ENCODE measurements at places on chromosomes 11 and 22. TPM values are rescaled to one million over a fixed set of nuclear protein-coding genes. Genes with fewer than 3 reads are reported as not detected.

GRCh38 chr11:128747728-128748148, 53.9 kb downstream of the FLI1 start:
- no peak for DNase-seq

The BLID gene
- total RNA-seq: not detected

- DNase-seq: no peak
These were observed 14.8 kb downstream of the OR5B3 start for GRCh38 chr11:58391879-58392278.

The GP1BB gene
- 0.28 TPM for total RNA-seq

The KCNQ1 gene
- total RNA-seq: 0.16 TPM

The TRIM48 gene
- not detected for total RNA-seq

DNA sequence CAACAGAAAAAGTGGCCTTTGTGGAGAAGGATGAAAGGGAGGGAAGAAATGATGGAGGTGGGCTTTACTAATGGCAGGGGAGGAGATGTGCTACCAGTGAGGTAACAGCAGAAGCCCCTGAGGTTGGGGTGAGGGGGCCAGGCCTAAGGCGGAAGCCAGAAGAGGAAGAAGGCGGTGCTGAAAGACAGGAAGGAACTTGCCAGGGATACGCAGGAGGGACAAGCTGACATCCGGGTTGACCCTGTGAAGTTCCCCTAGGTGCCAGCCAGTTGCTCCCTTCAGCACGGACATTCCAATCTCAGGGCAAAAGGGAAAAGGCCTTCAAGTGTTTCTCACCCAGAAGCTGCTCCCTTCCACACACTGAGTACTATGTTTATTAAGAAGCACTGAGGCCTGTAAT, 2.3 kb upstream of the TIRAP start:
- DNase-seq: no peak

DNA sequence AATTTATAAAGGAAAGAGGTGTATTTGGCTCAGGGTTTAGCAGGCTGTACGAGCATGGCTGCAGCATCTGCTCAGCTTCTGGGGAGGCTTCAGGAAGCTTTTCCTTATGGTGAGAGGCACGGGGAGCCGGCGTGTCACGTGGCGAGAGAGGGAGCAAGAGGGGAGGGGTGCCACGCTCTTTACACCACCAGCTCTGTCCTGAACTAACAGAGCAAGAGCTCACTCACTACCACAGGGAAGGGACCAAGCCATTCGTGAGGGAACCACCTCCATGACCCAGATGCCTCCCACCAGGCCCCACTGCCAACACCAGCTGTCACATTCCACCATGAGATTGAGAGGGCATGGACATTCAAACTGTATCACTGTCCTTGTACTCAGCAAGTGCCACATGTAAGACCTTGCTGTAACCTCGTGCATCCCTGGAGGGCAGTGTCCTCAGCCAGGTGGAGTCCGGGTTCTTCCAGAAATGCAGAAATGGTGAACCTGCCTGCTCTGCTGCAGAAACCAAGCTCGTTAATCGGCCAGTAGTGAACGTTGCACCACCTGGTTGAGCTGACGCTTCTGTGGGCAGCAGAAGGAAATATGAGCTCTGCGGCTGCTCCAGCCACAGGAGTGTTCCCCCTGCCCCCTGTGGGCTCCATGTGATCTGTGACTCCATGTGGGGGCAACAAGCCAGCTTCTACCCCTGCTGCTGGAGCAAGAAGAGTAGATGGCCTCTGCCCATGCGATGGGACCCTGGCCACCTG, 368.6 kb downstream of the TBC1D22A start:
- no peak for DNase-seq

The CDHR5 gene
- total RNA-seq: not detected

DNA sequence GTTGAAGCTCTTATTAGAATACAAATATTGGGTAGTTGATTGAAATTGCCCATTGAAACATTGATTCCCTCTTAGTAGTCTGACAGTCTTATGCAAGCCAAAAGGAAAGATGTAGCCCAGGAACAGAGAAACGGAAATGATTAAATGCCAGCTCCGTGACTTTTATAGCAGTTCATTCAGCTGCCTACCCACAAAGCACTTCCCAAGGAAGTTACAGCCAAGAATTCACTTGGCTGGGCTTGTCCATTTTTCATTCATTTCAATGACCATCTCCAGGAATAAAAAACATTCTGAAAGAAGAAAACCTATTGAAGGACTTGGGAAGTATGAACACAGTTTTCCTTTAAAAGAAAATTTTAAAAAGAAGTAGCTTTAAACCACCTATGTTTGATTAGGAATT, 62.0 kb downstream of the NCAM1 start:
- no peak for DNase-seq

- DNase-seq: no peak
These were observed 7.8 kb upstream of the OSM start for GRCh38 chr22:30274437-30274812.

The SMTNL1 gene
- not detected for total RNA-seq

- DNase-seq: no peak
These were observed 9.8 kb downstream of the MIAT start for GRCh38 chr22:26667140-26667539.

GRCh38 chr11:126654886-126655806, 299.7 kb downstream of the ST3GAL4 start:
- no peak for DNase-seq

The NLRP14 gene
- 0.05 TPM for total RNA-seq

The EFEMP2 gene
- total RNA-seq: 2.3 TPM

DNA sequence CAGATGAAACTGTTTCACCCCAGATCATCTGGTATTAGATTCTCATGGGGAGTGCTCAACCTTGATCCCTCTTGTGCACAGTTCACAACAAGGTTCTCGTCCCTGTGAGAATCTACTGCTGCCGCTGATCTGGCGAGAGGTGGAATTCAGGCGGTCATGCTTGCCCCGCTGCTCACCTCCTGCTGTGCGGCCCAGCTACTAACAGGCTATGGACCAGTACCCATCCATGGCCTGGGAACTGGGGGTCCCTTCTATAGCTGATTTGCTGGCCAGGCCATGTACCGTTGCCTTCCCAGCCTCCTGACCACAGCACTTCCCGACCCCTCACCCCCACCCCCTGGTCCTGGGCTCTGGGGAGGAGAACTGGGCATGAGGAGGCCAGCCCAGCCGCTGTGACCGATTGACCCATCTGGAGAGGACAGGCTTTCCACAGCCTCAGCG, 2.6 kb downstream of the PHLDA2 start:
- no peak for DNase-seq

The JAML gene
- total RNA-seq: 3.7 TPM

GRCh38 chr11:61494381-61494961, 14.1 kb upstream of the LRRC10B start:
- DNase-seq: no peak

The ST14 gene
- total RNA-seq: 1.6 TPM

The SLC25A18 gene
- not detected for total RNA-seq

The RCOR2 gene
- 0.16 TPM for total RNA-seq

GRCh38 chr11:100735949-100736675, 49.0 kb downstream of the ARHGAP42 start:
- no peak for DNase-seq

- no peak for DNase-seq
These were observed 36.0 kb downstream of the MADD start for GRCh38 chr11:47305734-47306483.

The ETS1 gene
- total RNA-seq: 106 TPM

The IGLL1 gene
- total RNA-seq: not detected

- no peak for DNase-seq
These were observed 29.1 kb downstream of the MAFF start for GRCh38 chr22:38230916-38231315.

The DMC1 gene
- 2.2 TPM for total RNA-seq

DNA sequence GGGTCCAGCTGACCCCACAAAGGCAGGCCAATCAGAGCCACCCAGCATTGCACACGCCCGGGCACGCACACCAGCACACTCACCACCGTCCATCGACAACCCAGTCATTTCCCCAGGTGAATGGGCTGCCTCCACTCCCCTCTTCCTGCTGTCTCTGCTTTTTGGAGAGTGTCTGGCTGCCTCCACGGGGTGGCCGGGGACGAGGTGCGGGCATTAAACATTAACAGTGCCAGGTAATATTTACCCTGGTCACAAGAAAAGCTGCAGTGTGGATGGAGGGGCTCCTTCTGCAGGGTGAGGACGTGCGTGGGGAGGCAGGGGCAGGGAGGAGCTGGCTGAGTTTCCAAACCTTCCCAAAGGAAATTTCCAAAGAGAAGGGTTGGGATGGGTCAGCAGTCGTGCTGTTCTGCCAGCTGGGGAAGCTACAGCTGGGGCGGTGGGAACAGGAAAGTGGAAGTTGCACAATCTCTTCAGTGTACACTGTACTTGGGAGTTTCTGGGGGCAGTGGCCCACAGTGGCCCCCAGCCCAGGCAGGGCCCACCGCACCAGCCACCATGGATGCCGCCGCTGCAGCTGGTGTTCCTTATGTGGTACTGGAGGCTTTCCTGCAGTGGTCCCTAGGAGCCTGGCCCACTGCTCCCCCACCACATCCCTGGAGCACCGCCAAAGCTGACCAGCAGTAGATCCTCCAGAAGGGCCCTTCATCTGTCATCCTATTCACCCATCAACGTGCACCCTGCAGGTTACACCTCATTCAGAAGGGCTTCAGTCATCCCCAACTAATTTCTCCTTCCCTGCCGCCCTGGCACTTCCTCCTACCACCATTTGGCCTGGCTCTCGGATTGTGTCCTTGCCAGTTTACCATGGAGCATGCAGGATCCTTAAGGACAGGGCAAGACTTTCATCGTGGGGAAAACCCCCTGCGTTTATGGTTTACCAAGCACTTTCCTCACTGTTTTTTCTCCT, at the start of gene FXYD2:
FXYD2 (minus strand) TSS at position 174 of the 967 bp plus-strand sequence; CDS start at position 108, 66 bp downstream.
- no peak for DNase-seq

GRCh38 chr22:33555814-33556522, 364.3 kb downstream of the LARGE1 start:
- DNase-seq: no peak

The LYVE1 gene
- total RNA-seq: 0.13 TPM

All from GM12878 (cell line).